ENCODE measurements at places on chromosomes 11 and 22.

DNA sequence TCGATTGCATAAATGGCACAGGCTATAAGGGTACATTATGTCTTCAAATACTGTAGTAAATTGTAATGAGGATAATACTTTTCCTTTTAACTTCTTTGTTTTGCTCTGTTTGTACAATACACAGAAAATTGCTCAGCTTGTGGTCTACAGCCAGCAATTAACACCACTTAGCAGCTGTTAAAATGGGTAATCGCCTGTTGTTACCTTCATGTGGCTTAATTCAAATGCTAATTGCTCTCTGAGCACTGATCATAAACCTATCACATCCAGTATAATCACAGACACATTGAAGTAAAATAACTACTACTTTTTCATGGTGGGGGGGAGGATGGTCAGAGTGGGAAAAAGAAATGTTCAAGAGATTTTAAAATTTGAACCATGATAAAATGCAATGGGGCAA is 1164.1 kb upstream of the CNTN5 start:
- no peak for DNase-seq

GRCh38 chr11:1844221-1845094 is 5.7 kb downstream of the TNNI2 start:
- DNase-seq: no peak

DNA sequence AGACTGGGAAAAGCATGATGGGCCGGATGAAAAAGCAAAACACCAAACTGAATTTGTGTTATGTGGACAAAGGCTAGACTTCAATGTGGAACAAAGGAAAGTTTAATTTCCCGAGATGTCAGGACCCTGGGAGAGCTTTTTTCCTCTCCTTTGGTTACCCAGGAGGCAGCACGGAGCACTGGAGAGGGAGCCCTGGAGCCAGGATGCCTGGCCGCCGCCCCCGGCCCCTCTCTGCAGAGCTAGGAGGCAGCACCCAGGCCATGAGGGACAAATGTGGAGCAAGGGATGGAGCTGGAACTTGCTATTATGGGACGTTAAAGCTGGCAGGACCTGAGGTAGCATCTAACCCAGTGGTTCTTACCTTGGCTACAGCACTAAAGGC is 108.9 kb downstream of the MORC2 start:
- DNase-seq: no peak

GRCh38 chr11:126917531-126918204 is 82.9 kb downstream of the KIRREL3 start:
- no peak for DNase-seq

DNA sequence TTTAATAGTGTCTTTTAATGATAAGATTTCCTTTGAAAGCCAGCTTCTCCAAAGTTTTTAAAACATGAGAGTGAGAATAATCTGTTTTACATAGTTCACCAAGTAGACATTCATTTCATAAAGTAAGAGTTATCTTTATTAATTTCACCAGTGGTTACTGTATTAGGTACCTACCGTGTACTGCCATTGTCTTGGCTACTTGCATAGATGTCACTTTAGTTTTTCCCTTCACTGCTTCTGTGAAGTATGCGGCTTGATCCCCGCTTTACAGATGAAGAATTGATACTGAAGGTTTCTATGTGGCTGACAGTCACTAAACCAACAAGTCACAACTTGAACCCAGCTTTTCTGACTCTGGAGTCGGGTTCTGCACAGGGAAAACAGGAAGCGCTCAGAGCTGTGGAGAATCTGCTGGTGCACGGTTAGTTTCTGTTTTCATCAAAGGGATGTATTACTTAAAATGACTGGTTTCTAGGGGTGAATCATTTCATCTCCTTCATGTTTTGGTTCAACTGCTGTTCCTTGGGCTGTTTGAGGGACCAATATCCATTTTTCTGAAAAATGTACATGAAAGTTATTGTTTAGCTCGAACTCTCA is 39.3 kb upstream of the MYO18B start:
- no peak for DNase-seq

DNA sequence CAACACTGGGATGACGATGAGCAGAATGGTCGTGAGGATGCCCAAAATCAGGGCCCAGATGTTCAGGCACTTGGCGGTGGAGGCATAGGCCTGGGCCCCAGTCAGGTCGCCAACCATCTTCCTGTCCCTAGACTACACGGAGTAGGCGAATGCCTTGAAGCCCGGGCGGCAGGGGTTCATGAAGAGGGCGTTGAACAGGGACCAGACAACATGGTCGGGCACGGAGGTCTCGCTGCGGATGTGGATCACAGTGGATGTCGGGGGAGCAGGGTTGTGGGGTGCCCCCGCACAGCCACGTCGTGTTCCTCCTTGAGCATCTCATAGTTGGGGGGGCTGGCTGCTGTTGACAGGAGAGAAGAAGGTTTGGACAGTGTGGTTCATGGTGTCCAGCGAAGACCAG is 9.5 kb downstream of the MYEOV start:
- no peak for DNase-seq

- DNase-seq: no peak
Observed at GRCh38 chr11:77051511-77051910, 15.3 kb upstream of the CAPN5 start.

- DNase-seq: no peak
Observed at GRCh38 chr11:129145276-129145675, 46.8 kb downstream of the ARHGAP32 start.

DNA sequence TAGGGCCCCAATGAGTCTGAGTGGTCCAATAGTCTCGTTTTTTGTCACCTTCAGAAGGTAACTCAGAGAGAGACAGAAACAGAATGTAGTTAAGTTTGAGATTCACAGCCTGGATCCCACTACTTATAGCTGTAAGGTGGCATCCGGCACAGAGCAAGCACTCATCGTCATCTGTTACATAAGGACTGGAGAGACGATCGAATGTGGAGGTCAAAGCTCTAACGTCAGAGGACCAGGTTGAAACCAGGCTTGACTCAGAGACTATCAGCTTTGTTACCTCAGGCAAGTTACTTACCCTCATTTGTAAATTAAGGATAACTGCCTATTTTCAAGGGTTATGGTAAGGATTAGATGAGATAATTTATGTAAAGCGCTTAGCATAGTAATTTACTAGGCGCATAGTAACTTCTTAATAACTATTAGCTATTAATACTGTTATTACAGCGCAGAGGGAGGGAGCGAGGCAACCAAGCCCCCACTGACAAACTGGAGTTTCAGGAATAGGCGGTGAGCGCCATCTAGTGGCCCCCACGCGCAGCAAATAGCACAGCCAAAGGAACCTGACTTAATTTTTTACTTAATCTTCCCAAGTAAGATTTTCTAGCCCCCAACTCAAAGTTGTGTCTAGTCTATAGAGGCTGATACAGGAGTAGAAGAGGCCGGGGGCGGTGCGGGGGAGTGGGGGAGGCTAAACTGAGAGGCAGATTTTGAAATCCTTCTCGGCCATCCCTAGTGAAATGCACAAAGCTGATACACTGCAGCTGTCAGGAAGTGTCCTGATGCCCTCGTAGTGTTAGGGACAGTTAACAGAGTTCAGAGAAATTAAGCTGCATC is 29.0 kb upstream of the API5 start:
- peak; percentile 60 for DNase-seq

DNA sequence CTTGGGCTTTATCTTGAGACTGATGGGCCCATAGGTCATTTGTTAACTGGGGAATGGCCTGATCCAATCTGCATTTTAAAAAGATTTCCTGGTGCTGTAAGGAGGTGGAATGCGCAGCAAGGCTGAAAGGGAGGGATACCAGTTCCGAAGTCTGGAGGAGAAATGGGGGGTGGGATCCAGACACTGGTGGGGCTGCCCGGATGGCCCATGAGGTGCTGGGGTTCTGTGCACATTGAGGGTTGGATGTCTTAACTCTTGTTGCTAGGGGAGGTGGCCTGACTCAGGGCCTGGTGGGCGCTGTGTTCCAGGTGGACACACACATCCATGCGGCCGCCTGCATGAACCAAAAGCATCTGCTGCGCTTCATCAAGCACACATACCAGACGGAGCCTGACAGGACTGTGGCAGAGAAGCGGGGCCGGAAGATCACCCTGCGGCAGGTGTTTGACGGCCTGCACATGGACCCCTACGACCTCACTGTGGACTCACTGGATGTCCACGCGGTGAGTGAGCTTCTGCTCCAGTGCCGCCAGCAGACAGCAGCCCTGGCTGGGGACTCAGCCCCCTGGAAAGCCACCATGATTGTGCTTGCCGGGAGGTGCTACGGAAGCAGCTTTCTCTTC is 38.1 kb downstream of the AMPD3 start:
- no peak for DNase-seq

GRCh38 chr11:75473684-75474083 is 40.7 kb upstream of the KLHL35 start:
- DNase-seq: no peak

GRCh38 chr22:42068291-42068690 is 2.3 kb downstream of the NAGA start:
- no peak for DNase-seq

- DNase-seq: no peak
Observed at GRCh38 chr11:10261821-10262220, 32.2 kb downstream of the SBF2 start.

DNA sequence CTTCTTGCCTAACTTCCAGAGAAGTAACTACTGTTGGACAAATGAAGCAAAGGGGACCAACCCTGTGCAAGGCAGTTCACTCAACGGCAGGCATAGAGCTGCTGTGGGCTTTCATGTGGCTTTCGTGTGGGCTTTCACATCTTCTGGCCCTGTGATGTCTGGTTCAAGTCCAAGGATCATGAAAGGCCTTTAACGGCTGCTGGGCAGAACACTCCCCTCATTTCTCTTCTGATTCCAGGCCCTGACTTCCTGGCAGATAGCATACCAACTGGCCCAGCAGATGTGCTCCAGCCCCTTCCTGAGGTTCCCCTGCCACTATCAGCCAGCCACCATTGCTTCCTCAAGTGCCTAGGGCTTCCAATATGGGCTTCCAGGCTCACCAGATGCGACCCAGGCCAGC is 28.7 kb upstream of the CTR9 start:
- no peak for DNase-seq

DNA sequence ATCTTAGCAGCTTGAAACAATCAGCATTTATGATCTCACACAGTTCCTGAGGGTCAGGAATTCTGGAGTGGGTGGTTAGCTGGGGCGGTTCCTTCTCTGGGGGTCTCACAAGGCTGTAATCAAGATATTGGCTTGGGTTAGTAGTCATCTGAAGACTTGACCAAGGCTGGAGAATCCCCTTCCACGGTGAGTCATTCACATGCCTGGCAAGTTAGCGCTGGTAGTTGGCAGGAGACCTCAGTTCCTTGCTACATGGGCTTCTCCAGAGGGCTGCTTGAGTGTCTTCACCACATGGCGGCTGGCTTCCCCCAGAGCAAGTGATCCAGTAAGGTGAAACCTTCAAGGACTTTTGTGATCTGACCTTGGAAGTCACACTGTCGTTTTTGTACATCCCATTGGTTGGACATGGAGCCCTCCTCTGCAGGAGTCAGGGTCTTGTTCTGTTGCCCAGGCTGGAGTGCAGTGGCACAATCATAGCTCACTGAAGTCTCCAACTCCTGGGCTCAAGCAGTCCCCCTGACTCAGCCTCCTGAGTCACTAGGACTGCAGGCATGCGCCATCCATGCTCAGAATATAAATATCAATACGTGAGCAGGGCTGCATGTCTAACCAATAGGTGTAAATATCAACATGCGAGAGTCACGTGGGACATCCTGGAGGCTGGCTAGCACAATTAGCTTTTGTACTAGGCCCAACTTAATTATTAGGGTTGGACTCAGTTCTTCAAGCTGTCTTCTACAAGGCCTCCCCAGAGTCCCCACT is 7.2 kb upstream of the NIPSNAP1 start:
- DNase-seq: no peak

GRCh38 chr11:8813658-8814057 is 97.3 kb upstream of the AKIP1 start:
- DNase-seq: peak; percentile 74

DNA sequence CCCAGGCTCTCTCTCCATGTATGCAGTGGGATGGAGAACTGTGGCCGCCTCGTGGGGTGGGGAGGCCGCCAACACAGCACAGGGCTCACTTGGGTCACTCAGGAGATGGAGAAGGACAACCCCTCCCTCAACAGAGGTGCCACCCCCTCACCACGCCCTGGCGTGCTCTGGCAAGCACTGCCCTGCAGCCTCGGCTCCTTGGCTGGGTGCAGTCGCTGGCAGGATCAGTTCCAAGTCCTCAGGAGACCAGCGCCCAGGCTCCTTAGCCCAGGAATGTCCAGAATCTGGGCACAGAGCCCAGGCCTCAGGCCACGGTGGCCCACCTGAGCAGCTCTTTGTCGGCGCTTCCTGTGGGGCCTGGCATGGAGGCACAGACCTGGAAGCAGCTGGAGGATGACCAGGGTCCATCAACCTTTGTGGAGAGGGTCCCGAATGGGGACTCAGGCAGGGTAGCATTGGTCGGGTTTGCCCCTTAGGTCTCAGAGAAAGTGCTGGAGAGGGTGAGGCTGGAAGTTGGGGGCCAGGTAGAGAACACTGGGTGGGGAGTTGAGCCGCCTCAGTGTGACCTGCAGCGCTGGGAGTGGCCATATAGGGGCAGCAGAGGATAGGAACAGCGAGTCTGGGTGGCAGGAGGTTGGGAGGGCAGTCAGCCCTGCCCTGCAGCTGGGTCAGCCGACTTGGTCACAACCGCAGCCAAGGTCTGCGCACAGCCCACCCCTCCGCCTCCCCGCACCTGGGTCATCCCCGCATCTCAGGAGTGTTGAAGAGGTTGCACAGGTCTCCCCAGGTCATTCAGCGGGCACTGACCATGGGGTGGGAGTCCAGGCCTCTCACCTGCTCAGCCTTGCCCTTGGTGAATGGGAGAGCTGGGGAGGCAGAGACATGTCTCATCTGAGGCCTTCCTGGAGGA is 8.2 kb downstream of the SUSD2 start:
- no peak for DNase-seq

- peak; percentile 9 for DNase-seq
Observed at GRCh38 chr22:42596336-42596735, 18.3 kb downstream of the POLDIP3 start.

DNA sequence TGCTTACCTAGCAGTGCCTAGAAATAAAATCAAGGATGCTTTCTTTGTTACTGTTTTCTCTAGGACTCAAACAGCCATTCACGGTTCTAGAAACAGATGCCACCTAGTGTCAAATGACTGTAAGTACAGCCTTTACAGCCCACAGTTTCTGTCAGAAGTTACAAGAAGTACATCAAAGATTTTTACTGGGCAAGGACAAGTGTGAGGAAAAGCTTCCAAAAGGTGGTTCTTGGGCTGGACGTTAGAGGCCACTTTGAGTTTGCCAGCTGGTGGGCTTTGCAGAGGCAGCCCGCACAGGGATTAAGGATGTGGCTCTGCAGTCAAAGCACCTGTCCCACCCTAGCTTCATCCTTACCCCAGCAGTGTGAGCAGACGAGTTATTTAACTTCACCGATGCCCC is 6.9 kb downstream of the KMT5B start:
- peak; percentile 71 for DNase-seq

- no peak for DNase-seq
Observed at GRCh38 chr11:110053848-110054414, 39.3 kb upstream of the ZC3H12C start.

DNA sequence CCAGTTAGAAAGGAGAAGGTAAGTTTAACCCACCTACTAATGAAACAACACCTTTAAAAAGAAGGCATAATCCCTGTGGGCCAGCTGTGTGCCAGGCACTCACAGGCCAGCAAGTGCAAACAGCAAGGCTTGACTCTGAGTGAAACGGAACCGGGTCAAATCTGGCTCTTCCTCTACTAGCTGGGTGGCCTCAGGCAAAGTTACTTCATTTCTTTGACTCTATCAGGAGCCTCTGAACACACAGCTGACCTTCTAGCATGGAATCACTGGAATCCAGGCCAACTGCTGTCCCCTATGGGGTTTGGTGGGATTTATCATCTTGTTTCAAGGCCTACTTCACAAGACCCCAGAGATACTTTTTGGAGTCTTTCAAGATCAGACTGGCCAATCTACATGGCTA is 3.3 kb downstream of the RAB38 start:
- DNase-seq: no peak

- DNase-seq: no peak
Observed at GRCh38 chr22:20137113-20137512, 5.5 kb downstream of the ZDHHC8 start.
